ENCODE measurements at places on chromosomes 16 and 17.

GRCh38 chr16:65521633-65522328 is 399.9 kb upstream of the CDH11 start:
- DNase-seq, result no peak

DNA sequence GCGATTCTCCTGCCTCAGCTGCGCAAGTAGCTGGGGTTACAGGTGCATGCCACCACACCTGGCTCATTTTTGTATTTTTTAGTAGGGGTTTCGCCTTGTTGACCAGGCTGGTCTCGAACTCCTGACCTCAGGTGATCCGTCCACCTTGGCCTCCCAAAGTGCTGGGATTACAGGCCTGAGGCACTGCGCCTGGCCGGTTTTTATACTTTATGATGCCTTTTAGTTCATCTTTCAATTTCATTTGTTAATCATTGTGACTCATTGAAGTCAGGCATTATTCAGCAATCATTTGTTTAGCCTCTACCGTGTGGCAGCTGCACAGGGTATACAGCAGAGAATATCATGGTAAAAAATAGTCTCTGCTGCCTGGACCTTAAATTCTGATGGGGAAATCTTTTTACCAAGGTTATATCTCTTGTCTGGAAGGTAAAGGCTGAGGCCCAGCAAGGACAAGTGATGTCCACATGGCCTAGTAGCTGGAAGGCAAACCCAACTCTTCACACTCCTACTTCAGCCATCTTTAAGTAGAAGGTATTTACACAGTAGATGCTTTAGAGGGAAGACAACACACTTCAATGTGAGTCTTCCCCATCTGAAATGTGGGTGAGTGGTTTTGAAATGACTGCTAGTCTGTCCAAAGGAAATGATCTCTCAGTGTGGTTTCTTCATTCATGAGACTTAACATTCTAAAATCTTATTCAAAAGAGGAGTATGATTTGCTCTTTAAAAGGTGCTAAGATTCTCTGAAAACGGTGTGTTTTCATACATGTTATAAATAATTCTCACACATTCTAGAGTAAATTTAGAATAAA is 2.4 kb downstream of the PRPSAP2 start:
- DNase-seq, result no peak

- no peak for DNase-seq
Measured at GRCh38 chr17:66214884-66215528, 14.2 kb downstream of the APOH start.

GRCh38 chr16:62738666-62739460 is 702.6 kb upstream of the CDH8 start:
- DNase-seq, result no peak

- DNase-seq, result no peak
Measured at GRCh38 chr16:75555213-75555706, 792 bp downstream of the TMEM231 start.

DNA sequence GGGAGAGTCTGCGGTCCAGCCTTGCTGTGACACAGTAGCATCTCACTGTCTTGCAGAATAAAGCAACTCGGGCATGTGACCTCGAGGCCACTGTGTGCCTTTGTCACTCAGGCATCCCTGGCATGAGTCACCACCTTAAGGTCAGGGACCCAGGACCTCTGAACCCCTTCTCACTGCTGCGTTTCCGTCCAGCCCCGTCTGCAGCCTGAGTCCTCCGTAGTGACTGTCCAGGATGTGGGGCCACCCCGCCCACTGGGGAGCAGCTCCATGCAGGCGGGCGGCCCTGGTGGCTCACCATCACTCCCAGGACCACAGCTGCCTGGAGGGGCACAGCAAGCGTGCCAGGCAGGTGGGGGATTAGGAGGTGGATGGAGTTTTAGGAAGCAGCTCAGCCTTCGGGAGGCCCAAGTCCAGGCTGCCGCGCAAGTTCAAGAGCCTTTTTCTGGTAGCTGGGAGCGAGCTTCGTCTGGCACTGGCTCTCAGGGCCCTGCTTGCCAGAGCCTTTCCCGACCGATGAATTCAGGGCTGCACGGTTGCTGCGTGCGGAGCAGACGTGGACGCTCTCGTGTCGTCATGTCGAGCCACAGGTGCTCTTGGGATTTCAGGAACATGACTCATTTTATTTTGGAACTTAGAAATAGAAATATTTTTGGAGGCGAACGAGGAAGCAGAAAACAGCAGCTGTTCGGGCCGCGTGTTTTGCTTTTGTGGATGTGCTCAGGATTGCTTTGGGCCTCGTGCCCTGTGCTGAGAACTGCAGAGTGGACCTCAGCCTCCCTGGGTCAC is 16.8 kb downstream of the KCTD5 start:
- DNase-seq, result no peak

DNA sequence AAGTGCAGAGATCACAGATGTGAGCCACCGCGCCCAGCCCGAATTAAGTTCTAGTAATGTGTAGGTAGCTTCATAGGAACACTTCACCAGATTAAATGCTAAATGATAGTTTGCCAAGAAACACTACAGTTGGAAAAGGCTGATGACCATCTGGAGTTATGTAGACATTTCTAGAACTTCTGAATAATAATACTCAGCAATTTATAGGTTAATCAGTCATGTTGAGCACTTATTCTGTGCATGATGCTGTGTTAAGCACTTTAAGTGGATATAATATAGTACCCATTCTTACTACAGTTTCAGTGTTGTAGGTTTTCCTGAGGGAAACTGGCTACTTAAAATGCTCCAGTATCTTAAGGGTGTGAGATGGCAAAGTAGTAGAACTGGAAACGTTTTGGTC is 45.2 kb downstream of the NUP93 start:
- DNase-seq, result no peak

DNA sequence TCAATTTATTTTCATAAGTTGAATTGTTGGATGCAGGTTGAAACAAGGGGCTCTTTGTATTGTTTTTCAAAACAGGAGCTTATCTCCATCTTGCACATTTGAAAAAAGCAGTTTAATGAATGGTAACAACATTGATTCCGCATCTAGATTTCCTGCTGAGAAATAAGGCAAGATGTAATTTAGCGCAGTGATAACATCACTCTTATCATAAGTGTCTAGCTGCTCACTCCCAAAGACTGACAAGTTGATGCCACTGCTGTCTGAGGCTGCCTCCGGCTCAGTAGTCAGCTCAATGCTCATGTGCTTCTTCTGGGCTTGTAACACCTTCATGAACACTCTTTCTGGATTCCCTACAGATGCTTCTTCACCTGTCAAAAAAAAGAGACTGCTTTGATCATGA is 92.4 kb downstream of the KPNA2 start:
- DNase-seq, result no peak

GRCh38 chr16:15951852-15952251 is 2.4 kb downstream of the ABCC1 start:
- DNase-seq, result no peak

- DNase-seq, result no peak
Measured at GRCh38 chr17:37648555-37648954, 5.3 kb upstream of the DDX52 start.

GRCh38 chr16:50900391-50900942 is 158.6 kb downstream of the CYLD start:
- no peak for DNase-seq

GRCh38 chr17:34886831-34887230 is 74.4 kb downstream of the CCT6B start:
- DNase-seq, result no peak

GRCh38 chr17:73052923-73053322 is 39.6 kb downstream of the SLC39A11 start:
- no peak for DNase-seq

DNA sequence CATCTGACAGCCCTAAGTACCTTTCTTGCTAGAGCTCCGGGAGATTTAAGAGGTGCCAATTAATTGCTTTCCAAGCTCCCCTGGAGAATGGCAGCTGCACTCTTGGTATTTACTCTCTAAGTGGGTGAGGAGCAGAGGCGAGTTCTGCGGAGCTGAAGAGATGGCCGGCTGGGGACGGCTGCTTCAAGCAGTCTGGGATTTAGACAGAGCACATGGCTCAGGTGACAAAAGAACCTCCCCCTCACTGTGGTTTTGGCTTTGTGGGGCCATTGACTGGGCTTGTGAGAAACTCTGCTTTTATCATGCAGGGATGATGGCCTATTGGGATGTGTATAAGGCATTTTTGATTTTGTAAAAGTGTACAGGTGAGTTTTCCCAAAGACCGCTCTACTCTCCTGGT is 239.3 kb upstream of the EEF2KMT start:
- no peak for DNase-seq

- DNase-seq, result peak; percentile 6
Measured at GRCh38 chr17:20121359-20122253, 112.4 kb downstream of the SPECC1 start.

DNA sequence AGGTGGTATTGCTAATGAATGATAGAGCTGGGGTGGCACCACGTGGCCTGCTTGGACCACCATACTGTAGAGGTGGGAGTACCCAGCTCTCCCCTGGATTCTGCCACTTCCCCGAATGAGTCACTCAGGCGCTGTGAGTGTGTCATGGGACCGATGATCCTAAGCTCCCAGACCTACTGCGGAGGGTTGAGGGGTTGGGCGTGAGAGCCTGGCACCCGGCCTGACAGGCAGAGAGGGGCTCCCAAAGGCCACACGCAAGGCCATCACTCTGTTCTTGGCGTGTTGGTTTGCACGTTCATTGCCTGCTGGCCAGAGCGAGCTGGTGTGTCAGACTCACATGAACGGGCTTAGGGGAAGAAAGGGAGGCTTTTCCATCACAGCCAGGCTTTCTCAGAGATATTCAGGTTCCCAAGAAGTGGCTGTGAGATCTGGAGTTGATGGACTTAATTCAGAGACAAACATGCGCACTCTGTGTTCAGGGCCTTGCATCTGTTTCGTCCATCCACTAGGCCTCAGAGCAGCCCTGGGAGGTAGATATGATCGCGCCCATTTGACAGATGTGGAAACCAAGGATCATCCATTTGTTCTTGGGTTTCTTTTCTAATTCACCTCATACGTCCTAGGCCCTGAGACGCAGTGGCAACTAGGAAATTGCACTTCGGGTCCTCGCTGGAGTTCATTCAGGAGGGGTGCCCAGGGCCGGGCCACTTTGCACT is 41.4 kb downstream of the CMIP start:
- no peak for DNase-seq

DNA sequence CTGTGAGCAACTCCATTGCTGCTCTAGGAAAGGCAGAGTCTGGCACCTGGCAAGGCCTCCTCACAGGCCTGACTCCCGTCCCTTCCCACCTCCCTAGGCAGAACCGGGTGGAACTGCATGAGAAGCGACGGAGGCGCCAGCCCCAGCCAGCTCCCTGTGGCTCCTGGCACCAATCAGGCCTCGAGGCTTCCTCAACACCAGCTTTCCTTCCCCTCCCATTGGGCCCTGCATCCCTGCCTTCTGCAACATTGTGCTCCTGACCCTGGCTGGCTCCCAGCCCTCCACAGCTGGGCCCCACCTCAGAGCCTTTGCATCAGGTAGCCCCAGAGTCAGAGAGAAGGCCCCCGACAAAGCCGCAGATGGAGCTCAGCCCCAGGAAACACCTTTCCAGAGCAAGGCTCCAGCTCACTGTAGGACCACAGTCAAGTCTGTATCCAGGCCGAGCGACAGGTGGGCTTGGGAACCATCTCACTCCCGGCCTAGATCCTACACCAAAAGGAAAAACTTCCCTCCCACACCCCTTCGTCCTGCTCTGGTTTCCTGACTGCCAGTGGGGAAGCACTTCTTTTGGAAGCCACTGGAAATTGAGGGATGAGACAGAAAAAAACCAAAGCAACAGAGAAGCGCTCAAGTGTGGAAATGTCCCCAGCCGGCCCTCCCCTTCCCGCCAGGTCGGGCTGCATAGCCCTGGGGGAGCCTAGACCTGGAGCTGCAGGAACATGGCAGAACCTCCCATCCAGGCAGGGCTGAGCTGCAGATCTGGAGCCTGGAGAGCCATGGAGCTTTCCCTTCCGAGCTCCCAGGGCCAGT is 31.0 kb downstream of the LRRC75A start:
- DNase-seq, result no peak

- no peak for DNase-seq
Measured at GRCh38 chr17:80124351-80124981, 22.5 kb downstream of the EIF4A3 start.

DNA sequence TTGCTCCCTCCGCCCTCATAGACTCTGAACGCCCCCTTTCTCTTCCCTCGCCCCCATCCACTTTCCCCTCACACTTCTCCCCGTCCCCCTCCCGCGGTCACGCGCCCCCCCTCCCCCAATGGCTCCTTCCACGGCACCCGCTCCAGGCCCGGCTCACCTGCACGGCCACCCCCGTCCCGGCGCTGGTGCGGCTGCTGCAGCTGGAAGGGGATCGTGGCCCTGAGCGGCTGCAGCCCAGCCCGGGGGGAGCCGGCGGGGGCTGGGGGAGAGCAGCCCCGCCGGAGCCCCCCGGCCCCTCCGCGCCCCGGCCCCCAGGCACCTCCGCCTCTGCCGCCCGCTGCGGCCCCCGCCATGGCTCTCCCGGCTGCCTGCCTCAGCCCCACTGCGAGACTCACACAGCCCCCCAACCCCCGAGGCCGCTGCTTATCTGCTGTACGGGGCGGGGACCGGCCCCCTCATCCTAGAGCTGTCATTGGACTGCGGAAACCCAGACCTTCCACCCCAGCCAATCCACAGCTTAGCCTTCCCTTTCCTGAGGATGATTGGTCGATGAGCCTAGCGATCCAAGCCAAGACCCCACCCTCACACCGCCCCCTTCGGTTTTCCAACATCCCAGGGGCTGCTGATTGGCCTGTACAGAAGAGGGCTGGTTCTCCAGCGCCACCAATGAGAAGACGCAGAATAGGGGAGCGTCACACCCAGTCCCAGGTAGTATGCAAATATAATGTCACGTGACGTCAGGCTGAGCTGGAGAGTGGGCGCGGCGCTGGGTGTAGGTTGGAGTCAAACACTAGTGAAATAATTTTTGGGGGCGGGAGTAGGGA is at the start of gene FAM117A:
Gene FAM117A (minus strand): TSS at position 397 of the 824 bp plus-strand sequence. CDS start 44 bp downstream, at position 353.
- peak; percentile 94 for DNase-seq

DNA sequence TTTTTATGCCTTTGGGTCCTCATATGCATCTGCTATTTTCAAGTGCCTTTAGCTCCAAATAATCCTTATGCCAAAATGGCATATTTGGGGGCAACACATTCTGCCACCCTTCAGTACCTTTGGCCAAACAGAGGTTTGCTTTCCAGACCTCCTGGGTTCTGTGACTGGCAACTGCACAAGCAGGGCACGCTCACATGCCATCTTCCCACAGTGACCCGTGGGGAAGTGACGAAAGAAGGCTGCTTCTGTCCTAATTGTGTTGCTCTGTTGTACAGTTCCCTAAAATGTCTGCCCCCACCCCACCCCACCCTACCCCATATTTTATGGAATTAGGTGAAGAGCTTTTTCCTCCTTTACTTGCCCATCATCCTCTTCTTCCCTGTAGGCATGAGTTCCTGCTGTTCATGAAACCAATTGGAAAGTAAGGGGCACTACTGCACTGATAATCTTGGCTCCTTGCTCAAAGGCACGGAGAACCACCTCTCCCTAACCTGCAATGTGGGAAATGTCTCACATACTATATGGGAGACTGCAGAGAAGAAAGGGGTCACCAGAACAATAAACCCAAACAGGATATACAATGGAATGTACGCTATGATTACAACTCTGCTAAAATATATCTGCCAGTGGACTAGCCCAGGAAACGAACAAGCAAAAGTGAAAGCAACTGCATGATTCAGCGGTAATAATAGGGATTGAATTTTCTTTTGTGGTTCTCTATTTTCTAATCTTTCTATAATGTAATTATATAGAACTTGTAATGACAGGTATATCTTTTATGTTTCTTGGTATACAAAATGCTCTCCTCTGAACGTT is 3.3 kb upstream of the SLFN12L start:
- DNase-seq, result peak; percentile 71

GRCh38 chr16:17578981-17579874 is 108.5 kb upstream of the XYLT1 start:
- DNase-seq, result peak; percentile 70

All from bone marrow (tissue), 2 donors.